ENCODE measurements at places on chromosomes 16 and 17.

- no peak for DNase-seq
Measured at GRCh38 chr17:81056312-81056711, 21.4 kb downstream of the BAIAP2 start.

DNA sequence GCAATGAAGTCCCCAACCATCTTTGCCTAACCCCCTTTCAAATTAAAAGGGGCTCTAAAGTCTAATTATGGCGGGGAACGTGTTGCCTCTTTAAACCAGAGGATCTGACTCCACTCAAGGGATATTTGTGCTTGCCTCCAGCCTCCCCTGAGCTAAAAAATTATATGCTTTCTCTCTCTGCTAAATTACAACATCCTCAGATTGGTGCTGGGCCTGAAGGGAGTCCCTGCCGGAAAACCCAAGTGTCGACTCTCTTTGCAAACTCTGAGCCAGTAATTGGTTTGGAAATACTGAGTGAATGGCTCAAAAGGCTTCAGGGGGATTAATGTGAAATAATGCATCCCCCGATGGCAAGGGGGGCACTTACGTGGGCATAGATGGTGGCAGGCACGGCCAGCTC lies 208.5 kb upstream of the TNRC6C start:
- DNase-seq: no peak

DNA sequence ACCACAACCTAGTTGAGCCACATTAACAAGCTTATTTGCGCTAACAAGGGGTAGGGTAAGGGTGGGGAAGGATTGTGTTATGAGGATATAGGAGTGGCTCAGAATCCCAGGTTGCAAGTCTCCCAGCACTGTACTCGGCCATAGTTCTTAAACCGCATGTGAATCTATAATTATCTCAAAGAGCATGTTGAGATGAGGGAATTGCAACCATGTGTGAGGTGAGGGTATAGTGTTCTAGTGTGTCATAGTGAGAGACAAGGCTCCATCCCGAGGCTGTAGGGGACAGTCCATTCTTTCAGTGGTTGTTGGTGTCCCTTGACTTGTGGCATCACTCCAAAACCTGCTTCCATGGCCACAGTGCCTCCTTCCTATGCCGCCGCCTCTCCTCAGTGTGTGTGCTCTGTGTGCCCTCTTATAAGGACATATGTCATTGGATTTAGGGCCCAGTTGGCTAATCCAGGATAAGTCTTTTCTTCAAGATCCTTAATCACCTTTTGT lies 22.7 kb upstream of the ATP5MC1 start:
- DNase-seq: no peak

- DNase-seq: no peak
Measured at GRCh38 chr16:59543641-59544040, 809.5 kb upstream of the GOT2 start.

- no peak for DNase-seq
Measured at GRCh38 chr17:76337413-76337777, 16.3 kb downstream of the PRPSAP1 start.

- no peak for DNase-seq
Measured at GRCh38 chr16:77077256-77077922, 113.6 kb upstream of the MON1B start.

DNA sequence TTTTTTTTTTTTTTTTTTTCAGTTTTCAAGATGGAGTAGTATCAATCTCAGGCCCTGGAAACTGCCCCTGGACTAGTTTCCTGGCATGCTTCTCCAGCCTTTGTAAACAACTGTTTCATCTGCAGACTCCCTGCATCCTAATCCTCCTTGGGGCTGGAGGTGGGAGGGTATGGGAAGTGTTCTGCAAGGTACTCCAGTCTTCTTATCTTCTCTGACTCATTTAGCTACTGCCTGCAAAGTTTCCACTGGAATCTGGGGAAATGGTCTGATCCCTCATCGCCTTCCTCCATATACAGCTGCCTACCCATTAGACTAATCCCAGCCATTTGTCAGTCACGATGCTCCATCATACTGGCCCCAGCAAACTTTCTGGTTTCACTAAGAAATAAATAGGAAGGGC lies 21.5 kb downstream of the COPZ2 start:
- DNase-seq: no peak

DNA sequence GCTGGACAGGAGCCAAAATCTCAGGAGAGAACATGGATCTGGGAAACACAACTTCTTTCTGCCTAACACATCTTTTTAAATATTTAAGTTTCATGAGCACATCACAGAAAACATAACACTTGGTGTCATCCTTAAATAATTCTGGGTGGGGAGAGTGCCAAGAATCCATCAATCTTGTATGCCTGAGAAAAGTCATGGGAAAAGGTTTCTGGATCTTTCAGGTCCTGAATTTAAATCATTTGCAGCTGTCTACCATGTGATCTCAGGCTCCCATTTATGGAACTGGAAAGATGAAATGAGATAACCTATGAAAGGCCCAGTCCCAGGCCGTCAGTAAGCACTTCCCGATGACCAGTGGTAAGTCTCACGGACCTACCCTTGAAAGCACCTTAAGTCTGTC lies 15.1 kb downstream of the CDH11 start:
- no peak for DNase-seq

DNA sequence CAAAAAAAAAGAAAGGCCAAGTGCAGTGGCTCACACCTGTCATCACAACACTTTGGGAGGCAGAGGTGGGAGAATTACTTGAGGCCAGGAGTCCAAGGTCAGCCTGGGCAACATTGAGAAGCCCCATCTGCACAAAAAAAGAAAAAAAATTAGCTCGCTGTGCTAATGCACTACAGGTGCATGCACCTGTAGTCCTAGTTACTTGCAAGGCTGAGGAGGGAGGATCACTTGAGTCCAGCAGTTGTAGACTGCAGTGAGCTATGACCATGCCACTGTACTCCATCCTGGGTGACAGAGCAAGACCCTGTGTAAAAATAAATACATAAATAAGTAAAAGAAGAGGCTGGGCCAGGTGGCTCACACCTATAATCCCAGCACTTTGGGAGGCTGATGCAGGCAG lies 39.7 kb downstream of the DCAKD start:
- no peak for DNase-seq

GRCh38 chr17:58308173-58308984 lies 20.2 kb downstream of the TSPOAP1 start:
- no peak for DNase-seq

DNA sequence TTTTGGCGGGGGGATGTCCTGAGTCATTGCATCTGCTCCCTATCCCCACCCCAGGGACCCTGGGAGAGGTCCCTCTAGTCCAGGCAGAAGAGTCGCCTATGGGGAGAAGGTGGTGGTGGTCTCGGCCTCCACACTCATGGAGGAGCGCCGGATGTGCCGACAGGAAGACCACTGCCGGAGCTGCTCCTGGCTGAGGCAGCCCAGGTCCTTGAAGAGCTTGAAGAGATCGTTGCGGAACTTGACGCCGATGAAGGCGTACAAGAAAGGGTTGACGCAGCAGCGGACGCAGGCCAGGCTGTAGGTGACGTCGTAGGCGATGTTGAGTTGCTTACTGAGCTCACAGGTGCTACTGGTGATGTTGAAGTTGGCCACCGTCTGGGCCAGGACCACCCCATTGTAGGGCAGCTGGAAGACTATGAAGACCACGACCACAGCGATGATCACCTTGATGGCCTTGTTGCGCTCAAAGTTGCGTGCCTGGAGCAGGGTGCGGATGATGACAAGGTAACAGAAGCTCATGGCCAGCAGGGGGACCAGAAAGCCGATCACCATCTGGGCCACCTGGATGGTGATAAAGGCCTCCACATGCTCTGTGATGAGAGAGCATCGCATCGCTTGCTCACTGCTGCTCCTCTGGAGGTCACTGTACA lies 10.5 kb downstream of the CCR7 start:
- DNase-seq: no peak

Measured in stimulated activated CD8-positive, alpha-beta memory T cell treated with anti-CD3 and anti-CD28 coated beads, Interleukin-4, amount 100 ng/mL, for 4 hours (primary cell).